ENCODE measurements at places on chromosomes 16 and 17. TPM values are rescaled to one million over a fixed set of nuclear protein-coding genes. Genes with fewer than 3 reads are reported as not detected.

DNA sequence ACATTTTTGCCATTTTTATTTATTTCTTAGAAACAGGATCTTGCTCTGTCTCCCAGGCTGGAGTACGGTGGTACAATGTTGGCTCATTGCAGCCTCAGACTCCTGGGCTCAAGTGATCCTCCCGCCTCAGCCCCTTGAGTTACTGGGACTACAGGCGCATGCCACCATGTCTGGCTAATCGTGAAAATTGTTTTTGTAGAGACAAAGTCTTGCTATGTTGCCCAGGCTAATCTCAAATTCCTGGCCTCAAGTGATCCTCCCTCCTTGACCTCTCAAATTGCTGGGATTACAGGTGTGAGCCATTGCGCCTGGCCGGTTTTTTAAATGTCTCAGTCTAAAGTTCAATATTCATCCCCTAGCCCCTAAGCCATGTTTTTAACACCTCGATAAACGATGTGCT is 182.8 kb upstream of the CACNG3 start:
- DNase-seq, result no peak

- DNase-seq, result no peak
Measured at GRCh38 chr16:28951410-28951943, 740 bp downstream of the NFATC2IP start.

DNA sequence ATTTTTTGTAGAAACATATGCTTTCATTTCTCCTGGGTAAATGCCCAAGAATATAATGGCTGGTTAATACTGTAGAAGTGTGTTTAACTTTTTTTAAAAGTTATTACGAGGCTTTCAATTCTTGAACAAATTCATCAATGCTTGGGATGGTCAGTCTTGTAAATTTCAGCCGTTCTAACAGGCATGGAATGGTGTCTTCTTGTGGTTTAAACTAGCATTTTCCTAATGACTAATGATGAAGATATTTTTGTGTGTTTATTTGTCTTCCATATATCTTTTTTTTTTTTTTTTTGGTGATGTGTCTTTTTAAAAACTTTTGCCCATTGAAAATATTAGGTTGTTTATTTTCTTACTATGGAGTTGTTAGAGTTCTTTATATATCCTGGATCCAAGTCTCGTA is 67.1 kb downstream of the MGAT5B start:
- DNase-seq, result no peak

GRCh38 chr17:82330322-82331239 is 3.0 kb downstream of the SECTM1 start:
- no peak for DNase-seq

- DNase-seq, result no peak
Measured at GRCh38 chr17:55441544-55441943, 19.9 kb upstream of the MMD start.

- DNase-seq, result no peak
Measured at GRCh38 chr16:81384006-81384405, 60.6 kb upstream of the CMIP start.

DNA sequence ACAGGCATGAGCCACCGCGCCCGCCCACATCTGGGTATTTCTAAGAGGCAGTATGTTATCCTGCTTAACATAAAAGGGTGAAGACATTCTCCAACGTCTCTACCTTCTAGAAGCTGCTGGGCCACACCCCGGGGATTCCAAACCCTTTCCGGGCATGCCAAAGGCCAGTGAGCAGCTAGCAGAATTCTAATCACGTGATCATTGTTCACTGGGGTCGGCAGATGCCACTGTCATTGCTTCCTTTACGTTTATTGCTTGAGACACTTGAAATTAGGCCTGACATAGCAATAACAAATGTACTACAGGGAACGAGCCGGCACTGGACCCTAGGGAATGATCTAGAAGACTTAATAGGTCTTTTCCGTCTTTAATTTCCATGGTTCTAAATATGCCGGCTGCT is 141.2 kb upstream of the ZFHX3 start:
- DNase-seq, result no peak

GRCh38 chr16:34648-34987 is 18.8 kb downstream of the POLR3K start:
- DNase-seq, result no peak

- no peak for DNase-seq
Measured at GRCh38 chr16:59126486-59126885, 392.4 kb upstream of the GOT2 start.

DNA sequence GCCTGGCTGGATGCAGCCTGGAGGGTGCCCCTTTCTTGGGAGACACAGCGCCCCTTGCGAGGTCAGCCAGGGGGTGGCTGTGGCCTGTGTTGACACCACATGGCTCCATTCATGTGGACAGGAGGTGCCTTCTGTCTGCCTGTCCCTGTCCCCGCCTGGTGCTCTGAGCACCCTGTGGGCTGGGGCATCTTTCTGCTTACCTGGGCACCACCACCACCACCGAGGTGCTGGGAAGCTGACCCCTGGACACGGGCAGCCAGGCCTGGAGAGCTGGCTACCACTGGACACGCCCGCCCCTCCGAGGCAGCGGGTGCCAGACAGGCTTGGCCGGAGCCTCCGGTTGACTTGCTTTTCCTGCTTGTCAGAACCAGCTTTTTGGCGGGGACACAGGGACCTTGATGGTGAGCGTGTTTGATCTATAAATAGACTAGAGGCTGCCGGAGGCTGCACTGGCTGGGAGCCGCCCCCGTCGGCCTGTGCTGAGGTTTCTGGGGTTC is 121.3 kb upstream of the GSE1 start:
- DNase-seq, result peak; percentile 46

DNA sequence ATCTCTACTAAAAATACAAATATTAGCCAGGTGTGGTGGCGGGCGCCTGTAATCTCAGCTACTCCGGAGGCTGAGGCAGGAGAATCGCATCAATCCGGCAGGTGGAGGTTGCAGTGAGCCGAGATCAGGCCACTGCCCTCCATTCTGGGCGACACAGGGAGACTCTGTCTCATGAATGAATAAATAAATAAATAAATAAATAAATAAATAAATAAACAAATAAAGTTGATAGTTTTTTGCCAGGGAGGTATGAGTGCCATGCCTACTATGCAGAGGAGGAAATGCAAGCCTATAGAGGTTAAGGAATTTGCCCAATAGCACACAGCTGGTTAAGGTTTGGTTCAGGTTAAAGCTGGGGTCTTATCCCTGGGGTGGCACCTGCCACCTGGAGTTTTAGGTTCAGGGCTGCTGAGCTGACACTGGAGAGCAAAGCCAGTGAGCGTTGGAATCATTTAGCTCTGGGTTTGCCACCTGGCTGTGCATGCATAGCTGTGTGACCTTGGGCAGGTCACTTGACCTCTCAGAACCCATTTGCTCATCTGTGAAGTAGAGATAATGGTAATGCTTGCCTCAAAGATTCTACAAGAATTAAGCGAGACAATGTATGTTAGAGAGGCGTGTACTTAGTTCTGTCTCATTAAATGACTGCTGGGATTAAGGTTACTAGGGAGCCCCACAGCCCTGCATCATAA is 1.2 kb downstream of the OTOA start:
- no peak for DNase-seq

GRCh38 chr16:31397096-31397660 is 4.0 kb downstream of the ITGAD start:
- no peak for DNase-seq

- DNase-seq, result no peak
Measured at GRCh38 chr17:30274887-30275286, 16.9 kb downstream of the BLMH start.

DNA sequence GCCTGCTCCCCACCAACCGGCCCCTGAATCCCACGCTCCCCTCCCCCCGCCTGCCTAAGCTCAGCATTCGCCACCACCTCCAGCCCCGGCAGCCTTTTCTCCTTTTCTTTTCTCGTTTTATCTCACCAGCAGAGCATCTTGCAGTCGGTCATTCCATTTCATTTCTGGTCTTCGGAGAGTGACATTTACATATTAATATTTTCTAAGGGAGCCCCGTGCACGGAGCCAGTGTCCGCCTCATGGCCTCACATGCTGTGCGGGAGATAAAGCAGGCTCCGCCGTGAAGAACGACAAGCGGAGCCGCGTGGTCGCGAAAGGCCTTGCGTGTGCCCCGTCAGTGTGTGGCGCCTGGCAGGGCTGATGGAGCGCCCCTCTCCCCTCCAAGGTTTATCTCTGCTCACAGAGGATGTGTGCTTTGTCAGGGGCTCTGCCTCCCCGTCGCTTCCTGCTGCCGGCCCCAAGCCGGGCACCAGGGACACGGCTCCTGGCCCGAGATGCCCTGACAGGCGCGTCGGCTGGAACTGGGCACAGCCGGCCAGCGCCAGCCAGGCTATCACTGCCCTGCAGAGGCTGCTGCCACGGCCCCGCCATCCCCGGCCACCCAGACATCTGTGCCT is 95.5 kb upstream of the GSE1 start:
- no peak for DNase-seq

- no peak for DNase-seq
Measured at GRCh38 chr16:53537626-53538025, 34.6 kb upstream of the AKTIP start.

- DNase-seq, result no peak
Measured at GRCh38 chr16:80197741-80198201, 343.0 kb upstream of the DYNLRB2 start.

DNA sequence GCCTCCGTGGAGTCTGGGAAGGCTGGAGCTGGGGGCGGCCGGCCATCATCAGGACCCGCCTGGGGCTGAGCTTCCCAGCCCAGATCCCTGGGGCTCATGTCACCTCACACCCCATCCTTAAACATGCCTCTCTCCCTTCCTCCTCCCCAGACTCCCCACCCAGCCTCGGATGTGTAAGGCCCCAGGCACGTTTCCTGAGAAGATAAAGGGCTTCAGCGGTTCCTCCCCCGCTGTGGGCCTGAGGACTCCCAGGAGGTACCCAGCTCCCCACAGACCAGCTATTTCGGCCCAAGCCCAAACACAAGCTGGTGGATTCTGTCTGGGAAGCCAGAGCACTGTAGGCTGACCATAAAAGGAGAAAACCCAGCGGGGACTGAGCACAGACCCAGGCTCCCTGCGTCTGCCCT is 49.2 kb downstream of the MYH11 start:
- no peak for DNase-seq

- DNase-seq, result no peak
Measured at GRCh38 chr16:80735846-80736245, 68.6 kb downstream of the CDYL2 start.

DNA sequence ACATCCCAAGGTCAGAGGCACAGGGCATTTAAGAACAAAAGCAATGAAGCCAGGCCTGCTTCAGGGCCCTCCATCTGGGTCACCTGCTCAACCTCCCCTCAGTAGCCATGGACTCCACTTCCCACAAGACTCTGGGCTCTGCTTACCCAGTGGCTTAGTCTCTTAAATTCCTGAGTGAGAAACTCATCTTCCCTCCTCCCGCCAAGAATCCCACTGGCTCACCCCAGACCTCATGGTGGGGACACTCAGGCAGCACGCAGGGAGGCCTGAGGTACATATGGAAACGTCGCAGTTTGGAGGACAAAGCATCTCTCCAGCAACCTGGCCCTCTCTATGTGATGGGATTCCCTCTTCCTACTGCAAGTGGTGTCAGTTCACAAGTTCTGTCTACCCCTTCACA is 326.7 kb upstream of the CDH5 start:
- DNase-seq, result no peak

GRCh38 chr16:68086336-68086841 is 1.2 kb downstream of the NFATC3 start:
- DNase-seq, result no peak

DNA sequence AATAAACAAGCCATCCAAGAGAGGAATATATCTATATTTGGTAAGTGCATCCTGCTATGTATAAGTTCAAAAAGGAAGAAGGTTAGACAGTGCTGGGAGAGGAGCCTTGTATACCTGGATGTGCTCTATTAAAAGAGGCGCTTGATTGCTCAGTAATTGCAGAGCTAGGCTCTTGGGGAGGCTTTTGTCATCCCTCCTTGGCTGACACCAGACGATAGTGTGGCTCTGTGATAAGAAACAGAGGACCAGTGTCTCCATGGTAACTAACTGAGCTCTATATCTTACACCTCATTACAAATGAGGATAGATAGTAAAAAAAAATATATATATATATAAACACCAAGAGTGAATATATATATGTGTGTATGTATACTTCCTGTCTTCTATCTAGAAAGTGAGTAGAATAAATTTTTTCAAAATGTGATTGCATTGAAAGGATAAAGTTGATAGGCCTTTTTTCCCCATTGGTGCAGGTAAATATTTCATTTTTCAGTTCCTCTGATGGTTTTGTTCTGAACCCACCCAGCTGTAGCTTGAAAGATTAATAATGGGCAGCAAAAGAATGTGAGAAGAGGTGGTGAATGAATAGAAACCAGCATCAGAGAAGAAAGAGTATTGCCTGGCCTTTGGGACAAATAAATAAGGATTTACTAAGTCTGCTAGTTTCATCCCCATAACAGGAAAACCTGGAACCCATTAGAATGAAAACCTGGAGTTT is 303.7 kb downstream of the ZFHX3 start:
- no peak for DNase-seq

- no peak for DNase-seq
Measured at GRCh38 chr17:58411408-58411894, 5.9 kb downstream of the RNF43 start.

DNA sequence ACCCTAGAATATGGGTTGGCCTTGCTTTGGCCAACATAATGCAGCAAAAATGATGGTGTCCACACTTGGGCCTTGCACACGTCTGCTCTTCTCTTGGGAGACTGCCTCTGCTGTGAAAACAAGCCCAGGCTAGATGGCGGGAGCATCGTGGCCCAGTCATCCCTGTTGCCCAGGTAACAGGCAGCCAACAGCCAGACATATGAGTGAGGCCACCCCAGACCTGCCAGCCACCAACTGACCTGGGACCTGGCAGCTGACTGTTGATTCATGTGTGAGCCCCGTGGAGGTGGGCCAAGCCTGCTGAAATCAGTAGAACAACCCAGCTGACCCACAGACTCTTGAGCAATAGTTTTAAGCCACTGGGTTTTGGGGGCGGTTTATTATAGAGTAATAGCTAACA is 39.4 kb upstream of the CDH3 start:
- no peak for DNase-seq

GRCh38 chr16:84246679-84247077 is 6.9 kb upstream of the KCNG4 start:
- DNase-seq, result no peak

DNA sequence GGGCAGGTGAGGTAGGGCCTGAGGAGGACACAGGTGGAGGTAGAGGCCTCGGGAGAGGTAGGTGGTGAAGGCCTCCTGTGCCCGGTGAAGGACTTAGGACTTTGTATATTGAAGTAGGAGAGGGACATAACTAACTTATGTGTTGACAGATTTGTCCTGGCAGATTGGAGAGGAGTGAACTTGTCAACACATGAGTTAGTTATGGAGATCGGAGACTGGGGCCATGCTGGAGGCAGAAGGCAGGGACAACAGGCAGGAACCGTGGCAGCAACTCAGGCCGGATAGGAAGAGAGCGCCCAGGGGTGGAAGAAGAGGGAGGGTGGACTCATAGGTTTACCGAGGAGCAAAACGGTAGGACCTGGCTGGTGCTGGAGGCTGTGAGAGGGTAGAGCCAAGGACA is 18.4 kb downstream of the GLP2R start:
- DNase-seq, result no peak

The VMP1 gene
- 126 TPM for total RNA-seq

The DPEP2 gene
- total RNA-seq, result 1.3 TPM

The C16orf92 gene
- not detected for total RNA-seq

The SAP30BP gene
- total RNA-seq, result 88.8 TPM

The ZG16B gene
- total RNA-seq, result not detected

The OR3A2 gene
- total RNA-seq, result 7.6 TPM
